ENCODE measurements at places on chromosomes 4 and X. TPM values are rescaled to one million over a fixed set of nuclear protein-coding genes. Genes with fewer than 3 reads are reported as not detected.

The ENOX2 gene
- 14.6 TPM for total RNA-seq

The TRAPPC11 gene
- total RNA-seq = 41.1 TPM

The VCX gene
- not detected for total RNA-seq

The OTUD6A gene
- not detected for total RNA-seq

The CD38 gene
- 0.02 TPM for total RNA-seq

The COQ2 gene
- 35.7 TPM for total RNA-seq

The RPA4 gene
- total RNA-seq = 0.67 TPM
